MM.1S (cell line): ENCODE measurements at places on chromosomes 1 and 21.

- DNase-seq, result no peak
Measured at GRCh38 chr1:229778794-229779193, 152.7 kb downstream of the URB2 start.

GRCh38 chr1:101291562-101292380, 55.0 kb downstream of the S1PR1 start:
- no peak for DNase-seq

GRCh38 chr1:206898089-206898914, 1.1 kb downstream of the IL24 start:
- DNase-seq, result no peak

GRCh38 chr1:36320767-36321118, 2.7 kb downstream of the EVA1B start:
- DNase-seq, result no peak

- DNase-seq, result no peak
Measured at GRCh38 chr21:21000591-21001175, 2.5 kb downstream of the NCAM2 start.

DNA sequence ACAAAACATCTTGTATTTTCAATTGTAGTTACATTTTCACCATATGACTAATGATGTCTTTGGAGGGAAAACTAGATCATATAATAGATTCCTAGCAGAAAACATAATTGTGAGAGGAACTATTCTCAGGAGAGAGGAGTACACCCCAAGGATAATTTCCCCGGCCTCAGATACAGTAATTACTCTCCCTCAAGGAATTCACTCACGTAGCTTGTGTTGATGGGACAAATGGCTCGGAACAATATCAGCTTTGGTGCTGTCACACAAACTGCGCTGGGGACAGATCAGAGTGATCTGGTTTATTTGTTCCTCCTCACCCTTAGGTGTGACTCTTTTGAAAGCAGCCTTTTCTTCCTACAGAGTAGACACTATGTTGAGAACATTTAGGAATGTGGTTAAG, 11.2 kb downstream of the ABCG1 start:
- DNase-seq, result no peak

DNA sequence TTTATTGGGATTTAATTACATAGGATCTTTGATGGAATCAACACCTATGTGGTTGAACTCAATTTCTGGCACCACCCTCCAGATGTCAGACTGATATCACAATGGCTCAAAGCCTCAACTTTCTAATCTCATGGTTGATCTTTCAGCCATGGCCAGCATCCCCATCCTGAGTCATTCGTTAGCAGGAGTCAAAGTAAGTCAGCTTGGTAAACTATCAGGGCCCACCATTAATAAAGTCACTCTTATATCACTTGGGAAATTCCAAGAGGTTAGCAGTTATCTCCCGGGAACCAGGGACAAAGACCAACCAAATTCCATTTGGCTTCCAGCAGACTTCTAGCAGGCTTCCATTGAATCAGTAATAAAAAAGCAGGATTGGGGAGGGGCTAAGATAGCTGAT, 50.7 kb upstream of the TNFSF4 start:
- no peak for DNase-seq

- DNase-seq, result no peak
Measured at GRCh38 chr1:245645894-245646293, 491.1 kb downstream of the KIF26B start.

- DNase-seq, result no peak
Measured at GRCh38 chr1:244760471-244760870, 75.0 kb upstream of the COX20 start.

GRCh38 chr1:214476986-214477870, 74.2 kb downstream of the PTPN14 start:
- no peak for DNase-seq

DNA sequence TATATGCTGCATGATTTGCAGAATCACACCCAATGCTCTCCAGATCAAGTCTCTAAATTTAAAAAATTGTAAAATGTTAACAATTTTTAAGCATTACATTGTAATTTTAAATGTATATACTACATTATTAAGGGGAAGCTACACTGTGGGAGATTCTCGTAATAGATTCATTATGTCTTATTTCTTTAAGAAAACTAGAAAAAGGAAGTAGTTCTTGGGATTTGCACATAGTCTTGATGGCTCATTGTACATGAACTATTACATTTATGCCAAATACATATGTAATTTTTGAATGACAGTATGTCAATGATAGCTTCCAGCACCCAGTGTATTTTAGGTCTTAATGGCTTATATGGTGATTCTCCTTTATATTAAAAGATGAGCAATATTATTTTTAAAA, 250.3 kb downstream of the PTPRC start:
- no peak for DNase-seq

DNA sequence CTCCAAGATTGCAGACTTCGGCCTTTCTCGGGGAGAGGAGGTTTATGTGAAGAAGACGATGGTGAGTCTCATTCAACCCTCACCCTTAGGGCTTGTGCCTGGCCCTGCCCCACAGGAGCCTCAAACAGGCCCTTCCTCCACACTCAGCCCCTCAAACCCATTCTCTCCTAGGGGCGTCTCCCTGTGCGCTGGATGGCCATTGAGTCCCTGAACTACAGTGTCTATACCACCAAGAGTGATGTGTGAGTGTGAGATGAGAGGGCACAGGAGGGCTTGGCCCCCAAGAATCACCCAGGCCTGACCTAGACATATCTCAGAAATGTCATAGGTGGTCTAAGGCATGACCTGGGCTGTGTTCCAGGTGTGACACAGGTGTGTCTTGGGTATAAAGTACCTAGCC, 18.3 kb upstream of the MPL start:
- no peak for DNase-seq

DNA sequence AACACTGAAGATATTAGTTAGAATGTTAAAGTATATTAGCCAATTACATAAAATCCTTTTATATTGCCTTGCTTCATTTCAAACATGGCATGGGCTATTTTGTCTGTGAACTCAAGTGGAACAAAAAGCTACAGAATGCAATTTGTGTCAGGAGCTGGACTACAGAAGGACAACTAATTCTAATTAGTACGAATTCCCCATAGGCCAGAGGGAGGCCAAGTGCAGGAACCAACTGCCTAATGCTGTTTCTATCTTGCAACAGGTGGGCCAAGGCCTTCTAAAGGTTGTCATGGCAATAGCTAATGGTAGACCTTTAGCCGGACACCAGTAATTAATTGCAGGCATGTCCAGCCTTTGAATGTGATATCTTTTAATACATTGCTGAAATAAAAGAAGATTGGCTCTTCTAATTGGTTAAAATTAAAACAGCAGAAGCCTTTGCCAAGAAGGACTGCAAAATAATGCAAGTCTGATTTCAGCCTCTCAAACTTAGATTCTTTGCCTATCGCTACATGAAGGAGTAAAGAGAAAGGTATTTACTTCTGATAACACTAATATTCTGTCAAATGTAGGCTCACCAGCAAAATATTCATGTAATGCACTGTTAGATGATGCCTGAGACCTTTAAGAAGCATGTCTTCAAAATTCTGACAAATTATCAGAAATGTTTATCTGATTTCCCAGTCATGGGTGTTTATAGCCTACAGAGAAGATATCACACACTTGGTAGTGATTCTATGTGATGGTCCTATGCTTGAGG, 232.1 kb downstream of the LMO4 start:
- no peak for DNase-seq

GRCh38 chr1:205441716-205442050, 14.2 kb downstream of the BLACAT1 start:
- no peak for DNase-seq

- no peak for DNase-seq
Measured at GRCh38 chr1:22745669-22746585, 35.3 kb downstream of the EPHB2 start.

GRCh38 chr1:4931486-4931885, 277.1 kb downstream of the AJAP1 start:
- DNase-seq, result no peak

DNA sequence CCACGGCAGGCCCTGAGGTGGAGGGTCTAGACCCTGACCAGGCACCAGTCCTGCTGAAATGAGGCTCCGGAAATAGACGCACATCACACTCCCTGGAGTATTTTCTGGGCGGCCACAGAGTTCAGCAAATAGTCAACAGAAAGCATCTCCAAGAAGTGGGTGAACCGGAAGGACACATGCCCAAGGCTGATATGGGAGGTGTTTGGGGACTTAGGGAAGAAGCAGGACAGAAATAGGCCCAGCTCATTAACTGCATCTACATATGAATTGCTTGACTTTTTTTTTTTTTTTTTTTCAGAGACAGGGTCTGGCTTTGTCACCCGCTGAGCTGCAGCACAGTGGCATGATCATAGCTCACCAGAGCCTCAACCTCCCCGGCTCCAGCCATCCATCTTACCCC, 36.5 kb upstream of the GPR157 start:
- DNase-seq, result no peak

DNA sequence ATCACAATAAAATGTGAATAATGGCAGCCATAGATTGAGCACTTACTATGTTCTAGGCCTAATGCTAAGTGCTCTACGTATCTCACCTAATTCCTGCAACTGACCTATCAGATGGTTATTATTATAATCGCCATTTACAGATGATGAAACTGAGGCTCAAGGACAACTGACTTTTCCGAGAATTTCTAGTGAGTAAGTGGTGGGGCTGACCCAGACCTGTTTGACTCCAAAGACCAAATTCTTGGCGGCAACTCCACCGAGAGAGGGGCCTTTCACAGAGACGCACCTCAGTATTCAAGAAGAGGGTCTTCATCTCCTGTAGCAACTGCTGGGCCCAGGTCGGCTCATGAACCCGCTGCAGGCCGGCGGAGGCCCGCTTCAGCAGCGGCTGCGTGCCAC, 573 bp downstream of the TMEM234 start:
- DNase-seq, result no peak

DNA sequence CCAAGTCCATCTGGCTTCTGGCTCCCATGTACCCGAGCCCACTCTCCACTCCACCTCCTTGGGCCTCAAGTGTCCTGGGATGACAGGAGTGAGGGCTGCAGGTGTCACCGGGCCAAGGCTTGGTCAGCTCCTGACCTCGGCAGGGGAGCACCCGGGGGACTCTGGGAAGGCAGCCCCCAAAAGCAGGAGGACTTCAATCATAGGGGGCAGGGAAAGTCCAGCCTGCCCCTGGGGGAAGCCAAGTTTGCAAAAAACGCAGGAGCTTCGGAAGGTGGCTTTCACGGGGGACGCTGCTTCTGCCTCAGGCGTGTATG, 56.8 kb downstream of the KCNAB2 start:
- no peak for DNase-seq

DNA sequence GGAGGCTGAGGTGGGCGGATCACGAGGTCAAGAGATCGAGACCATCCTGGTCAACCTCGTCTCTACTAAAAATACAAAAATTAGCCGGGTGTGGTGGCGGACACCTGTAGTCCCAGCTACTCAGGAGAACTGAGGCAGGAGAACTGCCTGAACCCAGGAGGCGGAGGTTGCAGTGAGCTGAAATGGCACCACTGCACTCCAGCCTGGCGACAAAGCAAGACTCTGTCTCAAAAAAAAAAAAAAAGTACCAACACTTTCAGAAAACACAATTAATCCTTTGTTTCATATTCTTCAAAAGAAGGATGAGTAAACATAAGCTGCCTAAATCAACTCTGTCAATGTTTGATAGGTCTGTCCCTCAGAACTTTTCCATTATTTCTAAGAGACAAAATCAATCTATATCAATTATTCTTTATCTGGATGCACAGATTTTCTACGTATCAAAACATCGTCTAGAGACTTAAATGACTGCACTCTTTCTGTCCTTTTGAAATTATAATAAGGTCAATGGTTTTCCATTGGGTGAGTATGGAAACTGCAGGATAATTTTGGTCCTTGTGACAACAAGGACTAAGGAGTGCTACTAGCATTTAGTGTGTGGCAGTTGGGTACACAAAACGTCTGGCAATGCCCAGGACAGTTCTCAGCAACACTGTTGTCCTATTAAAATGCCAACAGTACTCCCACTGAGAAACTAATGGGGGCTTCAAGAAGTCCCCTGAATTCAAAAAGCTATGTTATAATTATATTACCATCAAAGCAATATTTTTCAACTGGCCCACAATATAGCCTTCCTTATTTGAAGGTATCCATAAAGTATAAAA, 40.7 kb downstream of the LPGAT1 start:
- no peak for DNase-seq

GRCh38 chr1:3329640-3330281, 124.7 kb upstream of the ARHGEF16 start:
- DNase-seq, result no peak

DNA sequence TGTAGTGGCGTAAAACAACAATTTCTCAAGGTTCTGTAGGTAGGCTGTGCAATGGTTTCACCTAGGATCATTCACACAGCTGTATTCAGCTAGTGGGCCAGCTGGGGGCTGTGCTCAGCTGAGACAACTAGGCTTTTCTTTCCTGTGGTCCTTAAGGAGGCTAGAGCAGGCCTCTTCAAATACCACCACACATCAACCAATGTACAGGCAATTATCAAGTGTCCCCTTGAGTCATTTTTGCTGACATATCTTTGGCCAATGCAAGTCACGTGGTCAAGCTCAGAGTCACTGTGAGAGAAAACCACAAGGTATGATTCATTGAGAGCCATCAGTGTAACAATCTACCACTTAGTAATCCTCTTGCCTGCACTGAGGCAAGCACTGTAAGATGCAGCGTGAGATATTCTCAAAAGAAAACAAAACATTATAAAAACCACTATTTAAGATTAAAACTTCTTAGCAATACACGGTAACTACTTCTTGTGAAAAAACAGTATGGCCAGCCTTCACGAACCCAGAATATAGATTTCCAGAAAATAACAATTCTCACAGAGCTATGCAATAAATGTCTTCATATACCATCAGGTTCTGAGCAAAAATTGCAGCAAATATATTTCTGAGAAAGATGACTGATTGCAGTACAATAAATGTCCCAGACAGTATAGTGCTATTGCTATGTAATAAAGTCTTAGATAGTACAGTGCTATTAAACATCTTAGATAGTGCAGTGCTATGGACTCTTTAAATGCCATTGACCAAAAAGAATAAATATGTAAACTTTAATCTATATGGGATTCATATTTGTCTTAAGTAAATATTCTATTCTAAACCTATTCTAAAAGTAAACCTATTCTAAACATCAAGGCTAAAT, 55.3 kb downstream of the NME7 start:
- DNase-seq, result peak; percentile 71

DNA sequence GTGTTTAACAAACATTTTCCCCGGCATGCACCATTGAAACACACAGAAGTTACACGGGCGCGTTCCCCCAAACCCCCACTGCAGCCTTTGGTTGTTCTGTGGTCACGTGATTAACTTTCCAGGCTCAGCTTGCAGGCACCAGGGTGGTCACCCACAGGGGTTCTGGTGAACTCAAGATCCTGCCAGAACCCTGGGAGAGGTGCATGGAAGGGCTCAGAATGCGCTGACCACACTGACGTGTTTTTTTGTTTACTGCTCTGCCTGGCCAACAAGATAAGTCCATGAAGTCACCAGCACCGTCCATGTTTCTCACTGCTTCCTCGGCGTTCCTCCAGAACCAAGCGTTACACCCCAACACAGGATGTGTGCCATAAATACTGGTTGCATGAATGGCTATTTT, 229.5 kb upstream of the VAMP3 start:
- no peak for DNase-seq

DNA sequence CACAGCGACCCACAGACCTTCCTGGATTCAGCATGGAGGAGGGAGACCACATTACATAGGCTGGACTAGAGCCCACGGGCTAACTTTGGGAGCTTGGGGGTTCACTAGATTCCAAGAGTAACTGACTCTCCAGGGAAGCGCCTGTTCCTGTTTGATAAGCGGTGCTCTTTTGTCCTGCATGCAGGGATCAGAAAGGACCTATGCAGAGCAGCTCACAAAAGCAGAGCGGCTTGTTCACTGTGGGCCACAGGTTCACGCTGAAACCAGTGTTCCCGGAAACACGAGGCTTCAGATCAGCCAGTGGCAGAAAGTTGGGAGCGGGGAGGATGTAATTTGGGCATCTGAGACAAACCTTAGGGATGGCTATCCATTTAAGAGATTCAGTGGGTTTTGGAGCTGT, 403.9 kb downstream of the PCP4 start:
- DNase-seq, result no peak
